ENCODE measurements at places on chromosomes 5 and 9.
A peak's percentile ranks its signal among the peaks of the same experiment; 100 is the strongest.

- no peak for DNase-seq
Observed at GRCh38 chr9:34744295-34745221, 34.6 kb upstream of the CCL21 start.

DNA sequence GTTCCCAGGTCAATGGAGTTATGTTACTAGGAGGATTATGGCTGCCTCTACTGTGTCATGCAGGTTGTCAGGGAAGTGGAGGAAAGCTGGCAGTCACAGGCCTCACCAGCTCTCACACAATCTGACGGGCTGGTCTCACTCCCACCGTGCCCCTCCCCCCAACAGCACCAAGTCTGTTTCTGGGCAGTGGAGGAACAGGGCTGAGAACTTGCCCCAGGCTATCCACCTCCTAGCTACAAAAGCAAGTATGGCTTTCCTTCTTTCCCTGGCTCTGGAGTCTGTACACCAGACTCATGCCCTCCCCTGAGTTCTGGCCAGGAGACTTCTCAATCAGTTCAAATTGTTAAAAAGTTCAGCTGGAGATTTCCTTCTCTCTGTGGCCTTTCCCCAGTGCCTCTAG is 25.7 kb upstream of the RIOK2 start:
- DNase-seq: no peak

GRCh38 chr5:145983446-145983845 is 47.1 kb downstream of the SH3RF2 start:
- DNase-seq: no peak

DNA sequence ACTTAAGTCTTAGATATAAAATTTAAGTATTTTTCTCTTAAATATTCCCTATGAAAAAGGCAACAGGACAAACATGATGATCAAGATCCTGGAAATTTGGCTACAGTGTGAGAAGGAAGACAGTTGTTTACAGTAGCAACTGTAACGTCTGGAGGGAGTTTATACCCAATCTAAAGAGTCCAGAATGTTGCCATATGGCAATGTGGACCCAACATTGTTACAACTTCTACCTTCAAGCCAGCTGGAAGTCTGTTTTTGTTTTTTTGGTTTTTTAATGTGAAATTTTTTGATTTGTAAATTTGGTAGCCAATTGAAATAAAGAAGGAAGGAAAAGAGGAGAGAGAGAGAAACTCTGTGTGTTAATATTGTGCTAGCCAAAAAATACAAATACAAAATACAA is 233.4 kb downstream of the CHSY3 start:
- DNase-seq: no peak

- no peak for DNase-seq
Observed at GRCh38 chr5:143014017-143014651, 244.0 kb downstream of the ARHGAP26 start.

GRCh38 chr5:112349371-112349770 is 69.7 kb downstream of the EPB41L4A start:
- no peak for DNase-seq

DNA sequence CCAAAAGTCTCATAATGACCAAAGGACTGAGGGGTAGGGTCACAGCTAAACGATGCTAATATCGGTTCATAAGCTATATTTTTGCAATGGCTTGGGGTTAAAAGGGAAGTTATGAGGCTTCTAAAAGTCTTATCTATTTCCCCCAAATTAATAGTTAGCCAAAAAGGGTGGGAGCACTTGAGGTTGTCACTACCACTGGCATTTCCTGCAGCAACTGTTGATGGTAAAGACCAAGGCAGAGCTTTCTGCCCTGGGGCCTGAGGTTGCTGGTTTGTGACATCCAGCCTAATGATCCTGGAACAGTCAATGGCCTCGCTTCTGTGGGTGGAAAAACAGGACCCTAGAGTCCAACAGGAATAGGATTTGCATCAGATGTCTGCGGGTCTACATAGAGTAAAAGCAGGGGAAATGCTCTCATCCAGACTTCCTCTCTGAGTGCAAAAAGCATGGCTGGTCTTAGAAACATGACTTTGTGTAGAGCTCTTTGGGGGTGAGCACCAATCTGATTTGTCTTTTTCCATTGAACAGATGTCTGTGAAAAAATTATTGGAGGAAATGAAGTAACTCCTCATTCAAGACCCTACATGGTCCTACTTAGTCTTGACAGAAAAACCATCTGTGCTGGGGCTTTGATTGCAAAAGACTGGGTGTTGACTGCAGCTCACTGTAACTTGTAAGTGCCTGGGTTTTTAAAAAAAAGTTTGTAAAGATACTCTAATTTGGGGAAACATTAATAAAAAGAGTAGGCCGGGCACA is 2.7 kb downstream of the GZMA start:
- no peak for DNase-seq

GRCh38 chr9:99046068-99046467 is 58.8 kb upstream of the TGFBR1 start:
- DNase-seq: no peak

DNA sequence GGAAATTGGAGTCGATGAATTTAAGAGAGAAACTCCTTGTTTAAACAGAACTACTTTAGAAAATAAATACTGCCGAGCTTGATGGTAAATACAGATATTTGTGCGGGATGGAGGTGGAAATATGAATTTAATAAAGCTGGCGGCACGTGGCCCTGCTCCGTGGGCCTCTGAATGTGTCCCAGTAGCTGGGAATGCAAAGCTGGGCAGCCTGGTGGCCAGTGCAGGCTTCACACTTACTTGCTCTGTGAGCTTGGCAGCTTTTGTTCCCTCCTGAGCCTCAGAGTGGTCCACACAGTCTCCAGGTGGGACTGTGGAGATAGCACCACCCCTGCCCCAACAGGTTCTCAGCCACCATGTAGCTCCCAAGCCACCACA is 45.9 kb downstream of the BARX1 start:
- DNase-seq: no peak

GRCh38 chr5:62460578-62460983 is 48.0 kb downstream of the IPO11 start:
- DNase-seq: no peak

DNA sequence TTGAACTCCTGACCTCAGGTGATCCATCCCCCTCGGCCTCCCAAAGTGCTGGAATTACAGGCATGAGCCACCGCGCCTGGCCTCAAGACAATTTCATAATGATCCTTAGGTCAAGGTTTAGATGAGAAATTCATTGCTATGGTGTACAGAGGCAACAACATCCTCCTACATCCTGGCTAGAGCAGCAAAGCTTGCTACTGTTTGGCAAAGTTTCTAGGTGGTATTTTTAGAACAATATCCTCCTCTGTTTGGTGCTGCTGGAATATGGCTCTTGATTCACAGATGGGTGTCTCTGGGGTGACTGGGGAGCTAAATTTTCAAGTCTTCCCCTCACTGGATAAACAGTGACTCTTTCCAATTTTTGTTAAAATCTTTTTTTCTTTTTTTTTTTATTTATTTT is 30.6 kb downstream of the CRHBP start:
- no peak for DNase-seq

GRCh38 chr5:165576678-165577275 is 2071.4 kb downstream of the MAT2B start:
- DNase-seq: no peak

DNA sequence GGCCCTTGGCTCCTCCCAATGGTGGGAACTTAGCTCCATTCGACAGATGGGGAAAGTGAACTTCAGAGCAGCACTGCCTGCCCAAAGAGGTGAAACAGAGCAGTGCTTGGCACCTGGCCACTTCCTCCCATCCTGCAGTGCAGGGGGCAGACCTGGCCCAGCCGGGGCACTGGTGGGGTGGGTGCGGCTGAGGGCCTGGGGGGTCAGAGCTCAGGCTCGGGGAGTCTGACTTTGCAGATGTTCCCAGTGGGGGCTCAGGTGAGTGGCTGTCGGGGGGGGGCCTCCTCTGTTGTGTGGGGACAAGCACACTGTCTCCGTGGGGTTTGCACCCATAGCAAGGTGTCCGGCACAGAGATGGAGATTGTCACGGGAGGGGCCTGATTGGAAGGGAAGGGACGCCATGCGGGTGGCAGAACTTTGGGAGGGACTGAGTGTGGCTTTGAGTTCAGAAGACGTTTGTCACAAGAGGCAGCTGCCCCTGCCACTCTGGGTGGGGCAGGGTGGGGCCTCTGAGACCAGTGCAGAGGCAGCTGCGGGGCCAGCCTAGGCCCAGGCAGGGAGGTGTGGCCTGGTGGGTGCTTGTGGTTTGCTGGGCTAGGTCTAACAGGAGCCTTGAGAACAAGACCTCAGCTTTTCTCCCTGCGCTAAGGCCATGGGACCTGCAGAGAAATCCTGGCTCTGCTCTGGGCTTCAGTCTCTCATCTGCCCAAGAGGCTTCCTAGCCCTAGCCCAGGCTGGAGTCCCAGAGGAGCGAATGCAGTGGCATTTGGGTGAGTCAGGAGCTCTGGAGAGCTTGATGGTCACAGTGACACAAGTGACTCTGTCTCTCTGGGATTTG is 2.5 kb downstream of the MYMK start:
- no peak for DNase-seq

GRCh38 chr9:79477955-79478771 is 93.6 kb upstream of the TLE4 start:
- no peak for DNase-seq

- no peak for DNase-seq
Observed at GRCh38 chr5:148186248-148187003, 16.4 kb upstream of the SPINK6 start.

DNA sequence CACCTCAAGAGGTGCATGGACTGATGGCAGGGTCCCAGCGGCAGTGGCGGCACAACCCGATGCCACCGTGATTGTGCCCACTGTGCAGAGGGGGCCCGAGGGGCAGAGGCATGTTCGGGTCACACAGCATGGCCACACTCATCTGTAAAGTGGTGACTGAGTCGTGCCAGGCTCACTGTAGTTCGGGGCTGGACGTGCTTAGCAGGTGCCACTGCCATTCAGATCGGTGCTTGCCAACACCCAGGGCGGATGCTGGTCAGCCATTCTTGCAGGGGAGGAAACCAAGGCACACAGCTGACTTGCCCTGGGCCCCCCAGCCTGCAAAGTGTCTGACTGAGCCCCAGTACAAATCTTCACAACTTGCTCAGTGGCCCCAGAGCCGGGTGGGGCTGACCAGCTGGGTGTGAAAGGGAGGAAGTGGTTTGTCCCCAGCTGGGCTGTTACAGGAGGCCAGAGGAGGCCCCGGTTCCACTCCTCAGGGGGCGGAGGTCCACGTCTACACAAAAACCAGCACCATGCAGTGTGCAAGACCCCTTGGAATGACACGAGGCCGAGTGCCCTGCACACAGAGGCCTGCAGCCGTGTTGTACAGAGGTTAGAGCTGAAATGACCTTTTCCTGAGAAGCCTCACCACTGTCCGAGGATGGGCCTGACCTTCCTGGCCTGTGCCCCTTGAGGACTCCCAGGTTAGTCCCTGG is 17.9 kb downstream of the FGD3 start:
- DNase-seq: no peak

GRCh38 chr9:7452378-7452777 is 347.2 kb downstream of the DMAC1 start:
- DNase-seq: peak; percentile 16

GRCh38 chr9:101121836-101122399 is 93.4 kb downstream of the PLPPR1 start:
- DNase-seq: no peak

- no peak for DNase-seq
Observed at GRCh38 chr5:105158526-105158925, 1595.9 kb upstream of the NUDT12 start.

GRCh38 chr5:14200312-14200990 is 57.3 kb downstream of the TRIO start:
- DNase-seq: no peak

GRCh38 chr9:81578606-81579005 is 110.7 kb downstream of the TLE1 start:
- peak; percentile 42 for DNase-seq

- no peak for DNase-seq
Observed at GRCh38 chr5:132315529-132316067, 21.4 kb downstream of the SLC22A4 start.

- DNase-seq: no peak
Observed at GRCh38 chr9:34218446-34218845, 39.6 kb downstream of the UBAP1 start.

DNA sequence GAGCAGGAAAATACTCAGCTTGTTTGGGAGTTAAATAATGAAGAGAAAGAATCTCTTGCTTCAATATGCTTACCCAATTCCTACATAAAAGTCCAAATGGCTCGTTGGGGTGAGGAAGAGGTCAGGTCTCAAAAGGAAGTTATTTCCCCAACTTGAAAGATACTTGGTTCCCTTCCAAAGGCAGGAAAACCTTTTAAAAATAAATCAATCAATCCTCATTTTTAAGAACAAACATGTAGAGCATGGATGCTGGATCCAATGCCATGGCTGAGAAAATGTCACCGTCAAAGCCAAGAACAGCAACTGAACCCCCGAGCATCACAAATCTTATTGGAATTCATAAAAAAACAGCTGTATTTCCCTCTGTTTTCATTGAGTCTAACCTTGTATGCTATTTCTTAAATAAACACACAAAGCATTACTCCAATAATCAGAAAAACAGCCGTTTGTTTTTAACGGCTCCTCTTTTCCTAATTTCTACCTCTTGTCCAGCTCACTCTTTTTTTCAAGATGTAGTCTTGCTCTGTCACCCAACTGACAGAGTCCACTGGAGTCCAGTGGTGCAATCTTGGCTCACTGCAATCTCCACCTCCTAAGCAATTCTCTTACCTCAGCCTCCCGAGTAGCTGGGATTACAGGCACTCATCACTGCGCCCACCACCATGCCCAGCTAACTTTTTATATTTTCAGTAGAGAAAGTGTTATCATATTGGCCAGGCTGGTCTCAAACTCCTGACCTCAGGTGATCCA is 140.7 kb downstream of the GNA14 start:
- DNase-seq: no peak

DNA sequence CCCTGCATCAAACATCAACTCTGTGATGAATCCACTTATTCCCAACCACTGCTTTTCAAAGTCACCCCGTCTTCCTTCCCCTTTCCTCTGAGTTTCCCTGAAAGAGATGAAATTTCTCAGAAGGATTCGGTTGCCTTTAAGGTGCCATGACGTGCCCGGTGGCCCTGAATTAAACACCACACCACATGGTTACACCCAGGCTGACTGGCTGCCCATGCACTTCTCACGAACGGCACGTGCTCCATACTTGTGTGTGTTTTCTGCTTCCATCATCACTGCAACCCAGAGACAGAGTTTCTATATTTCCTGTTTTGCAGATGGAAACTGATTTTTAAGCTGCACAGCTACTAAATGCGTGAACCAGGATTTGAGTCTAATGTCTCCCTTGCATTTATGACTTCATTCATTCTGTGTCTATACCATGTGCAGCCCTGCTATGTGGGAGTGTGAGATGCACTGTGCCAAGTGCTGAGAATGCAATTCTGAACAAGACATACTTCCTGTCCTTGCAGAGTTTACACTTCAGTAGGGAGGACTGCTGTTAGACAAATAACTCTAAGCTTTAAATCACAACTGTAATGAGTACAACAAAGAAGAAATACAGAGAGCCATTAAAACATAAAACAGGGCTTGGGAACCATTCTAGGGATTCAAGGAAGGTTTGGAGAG is 162.9 kb downstream of the NXNL2 start:
- no peak for DNase-seq

GRCh38 chr5:66494437-66494836 is 101.8 kb upstream of the MAST4 start:
- no peak for DNase-seq

DNA sequence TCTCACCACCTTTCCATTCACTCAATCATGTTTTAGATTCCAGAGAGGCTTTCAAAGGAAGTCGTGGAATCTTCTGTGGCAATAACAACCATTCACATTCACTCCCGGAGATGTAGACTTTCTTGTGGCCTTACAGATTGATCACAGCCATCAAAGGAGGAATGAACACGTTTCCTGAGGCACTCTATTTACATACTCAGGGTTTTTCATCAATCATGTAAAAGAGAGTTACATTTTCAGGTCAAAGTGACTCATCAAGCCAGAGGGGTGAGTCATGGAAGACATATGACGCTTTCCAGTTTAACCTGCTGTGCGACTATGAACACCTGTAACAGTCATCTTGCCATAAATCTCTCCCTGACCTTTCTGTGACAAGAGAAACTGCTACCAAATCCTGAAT is 39.3 kb upstream of the RAD23B start:
- peak; percentile 64 for DNase-seq
